Pancreas (tissue), 10 donors: ENCODE measurements at places on chromosomes 1 and 21. TPM values are rescaled to one million over a fixed set of nuclear protein-coding genes. Genes with fewer than 3 reads are reported as not detected.

The ZNF362 gene
- 14.5 TPM for total RNA-seq

The PRAMEF9 gene
- total RNA-seq = not detected

The SLAMF9 gene
- not detected for total RNA-seq

The ZNF593OS gene
- total RNA-seq = not detected

The OPRD1 gene
- 0.03 TPM for total RNA-seq

The SFN gene
- 1.7 TPM for total RNA-seq

The NBPF4 gene
- not detected for total RNA-seq

The EFNA3 gene
- 0.71 TPM for total RNA-seq

The HPDL gene
- total RNA-seq = 0.31 TPM

The ASPM gene
- 0.04 TPM for total RNA-seq

The TMEM269 gene
- not detected for total RNA-seq

The RNU1-4 gene
- 957 TPM for total RNA-seq

The DPT gene
- 3.5 TPM for total RNA-seq

The NPPA gene
- not detected for total RNA-seq

The PKNOX1 gene
- 5.4 TPM for total RNA-seq

The TMPRSS15 gene
- not detected for total RNA-seq
